Stimulated activated CD8-positive, alpha-beta memory T cell treated with anti-CD3 and anti-CD28 coated beads, Interleukin-4, amount 100 ng/mL, for 1 hour (primary cell): ENCODE measurements at places on chromosomes 13 and 19.

GRCh38 chr19:6724631-6725492, 4.4 kb upstream of the C3 start:
- DNase-seq: no peak

DNA sequence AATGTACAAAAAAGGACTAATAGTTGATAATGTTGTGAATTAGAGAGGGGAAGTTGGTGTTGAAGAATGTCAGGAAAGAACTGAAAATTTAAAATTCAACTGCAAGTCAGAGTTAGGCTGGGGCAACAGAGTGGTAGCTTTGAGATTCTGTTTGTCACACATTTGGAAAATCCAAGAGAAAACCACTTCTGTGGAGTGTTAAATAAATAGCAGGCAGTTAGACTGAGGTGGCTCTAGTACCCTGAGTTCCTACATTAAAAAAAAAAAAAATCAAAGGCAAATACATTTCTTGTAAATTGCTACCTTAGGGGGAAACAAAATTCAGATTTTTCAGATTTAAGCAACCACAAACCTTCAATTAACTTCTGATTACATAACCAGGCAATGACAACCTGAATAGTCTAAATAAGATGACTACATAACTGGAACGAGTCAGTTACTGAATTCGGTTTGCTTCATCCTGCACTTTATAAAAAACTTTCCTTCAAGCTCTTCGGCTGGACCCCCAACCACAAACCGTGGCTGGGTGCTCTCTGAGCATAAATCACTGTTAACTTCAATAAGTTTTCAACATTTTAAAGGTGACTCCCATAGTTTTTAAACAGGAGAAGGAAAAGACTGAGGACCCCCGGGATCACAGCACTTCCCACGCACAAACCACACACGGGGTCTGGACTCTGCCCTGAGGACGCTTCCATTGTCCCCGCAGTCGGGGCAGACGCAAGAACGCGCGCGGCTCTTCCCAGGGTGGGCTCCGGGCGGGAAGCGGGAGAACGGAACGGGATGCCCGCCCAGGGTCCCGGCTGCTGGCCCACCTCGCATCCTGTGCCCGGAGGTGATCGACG, 725 bp downstream of the ZNF682 start:
- DNase-seq: no peak

- no peak for DNase-seq
Measured at GRCh38 chr13:66665991-66666390, 564.1 kb downstream of the PCDH9 start.

- no peak for DNase-seq
Measured at GRCh38 chr13:68616600-68617222, 1386.6 kb upstream of the PCDH9 start.

GRCh38 chr19:48392860-48393558, 459 bp upstream of the GRIN2D start:
- no peak for DNase-seq
